ENCODE measurements at places on chromosomes 1 and 21. TPM values are rescaled to one million over a fixed set of nuclear protein-coding genes. Genes with fewer than 3 reads are reported as not detected.

DNA sequence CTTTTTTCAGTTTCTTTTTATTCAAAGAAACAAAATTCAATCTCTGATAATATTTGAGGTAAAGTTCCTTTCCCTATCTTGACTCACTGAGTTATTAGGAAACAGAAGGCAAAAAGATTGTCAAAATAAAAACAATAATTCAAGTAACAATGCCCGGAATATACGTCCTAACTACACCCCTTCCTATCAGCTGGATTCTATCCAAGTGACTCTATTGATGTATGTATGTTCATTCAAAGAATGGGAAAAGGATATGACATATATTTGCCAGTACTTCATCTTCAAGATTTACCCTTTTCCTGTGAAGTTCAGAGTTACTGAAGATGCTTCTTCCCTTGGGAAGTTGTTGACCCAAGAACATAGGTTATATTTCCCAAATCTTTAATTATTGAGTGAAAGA lies 13.7 kb downstream of the SPRTN start:
- no peak for DNase-seq
- H3K27ac ChIP-seq, result no peak overlapping the region
- peaks cover 4% of the 10 kb centered on the region for H3K4me1 ChIP-seq
- H3K4me3 ChIP-seq, result no peak overlapping the region
- H3K36me3 ChIP-seq, result peaks cover 24% of the 10 kb centered on the region
- H3K27me3 ChIP-seq, result no peaks in the 10 kb centered on the region

DNA sequence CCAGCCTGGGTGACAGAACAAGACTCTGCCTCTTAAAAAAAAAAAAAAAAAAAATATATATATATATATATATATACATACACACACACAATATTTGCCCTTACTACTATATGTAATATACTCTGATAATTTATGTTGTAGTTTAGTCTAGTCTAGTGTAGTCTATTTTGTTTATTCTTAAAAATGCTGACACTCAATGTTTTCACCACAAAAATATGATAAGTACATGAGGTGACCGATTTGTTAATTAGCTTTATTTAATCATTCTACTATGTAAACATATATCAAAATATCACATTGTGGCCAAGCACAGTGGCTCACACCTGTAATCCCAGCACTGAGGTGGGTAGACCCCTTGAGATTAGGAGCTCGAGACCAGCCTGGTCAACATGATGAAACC lies 19.8 kb upstream of the ZNF362 start:
- H3K4me1 ChIP-seq, result peaks cover 10% of the 10 kb centered on the region
- DNase-seq, result no peak
- no peak overlapping the region for H3K27ac ChIP-seq
- no peaks in the 10 kb centered on the region for H3K36me3 ChIP-seq
- no peak overlapping the region for H3K4me3 ChIP-seq

DNA sequence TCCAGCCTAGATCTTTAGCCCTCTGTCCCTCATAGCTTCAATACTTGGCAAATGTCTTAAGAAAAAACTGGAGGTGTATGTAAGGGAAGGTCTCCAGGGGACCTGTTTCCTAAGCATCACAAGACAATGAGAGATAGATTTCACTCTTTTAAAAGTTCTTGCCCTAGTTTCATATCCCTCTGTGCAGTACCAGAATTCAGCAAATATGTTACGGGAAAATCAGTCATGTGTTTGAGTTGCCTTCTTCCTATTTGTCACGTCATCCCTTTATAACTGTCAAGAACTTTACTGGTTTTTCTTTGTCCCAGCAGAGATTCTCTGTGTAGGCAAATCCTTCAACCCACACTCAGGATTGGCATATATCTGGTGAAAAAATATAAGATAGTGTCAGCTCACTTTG lies 32.3 kb downstream of the DNASE2B start:
- no peaks in the 10 kb centered on the region for H3K27me3 ChIP-seq
- H3K27ac ChIP-seq, result no peak overlapping the region
- H3K36me3 ChIP-seq, result no peaks in the 10 kb centered on the region
- H3K4me1 ChIP-seq, result peaks cover 4% of the 10 kb centered on the region

DNA sequence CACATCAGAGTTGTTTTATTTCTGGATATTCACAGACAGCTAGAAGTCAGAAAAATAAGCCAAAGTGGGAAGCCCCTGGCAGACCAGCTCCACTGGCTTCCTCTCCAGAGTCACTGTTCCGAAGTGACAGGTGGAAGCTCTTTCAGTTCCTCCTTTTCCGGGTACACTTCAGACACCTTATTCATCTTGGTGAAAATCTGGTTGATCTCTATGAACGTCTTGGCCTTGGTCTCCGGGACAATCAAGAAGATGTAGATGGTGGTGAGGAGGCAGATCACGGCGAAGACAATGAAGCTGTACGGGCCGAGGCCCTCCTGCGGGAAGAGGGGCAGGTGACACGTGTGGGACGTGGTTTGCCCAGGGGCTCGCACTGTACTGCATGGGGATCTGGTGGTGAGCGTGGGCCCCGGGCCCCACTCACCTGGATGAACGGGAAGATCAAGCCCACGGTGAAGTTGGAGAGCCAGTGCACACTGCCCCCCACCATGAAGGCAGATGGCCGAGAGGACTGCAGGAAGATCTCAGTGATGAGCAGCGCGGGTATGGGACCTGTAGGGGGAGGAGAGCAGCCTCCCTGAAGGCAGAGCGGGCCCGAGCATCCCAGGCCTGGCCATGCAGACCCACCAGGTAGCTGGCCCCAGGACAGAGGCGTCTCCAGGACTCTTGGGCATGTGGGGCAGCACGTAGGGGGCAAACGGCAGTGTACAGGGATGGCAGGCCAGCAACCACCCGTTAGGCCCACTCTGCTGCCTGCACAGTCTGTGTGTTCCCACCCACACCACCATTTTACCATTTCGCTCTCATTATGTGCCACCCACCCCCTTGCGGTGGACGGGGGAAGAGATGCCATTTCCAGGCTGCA lies 11.5 kb upstream of the SLC2A7 start:
- peaks cover 4% of the 10 kb centered on the region for H3K36me3 ChIP-seq
- H3K27ac ChIP-seq, result no peak overlapping the region
- no peak for DNase-seq
- H3K4me1 ChIP-seq, result no peaks in the 10 kb centered on the region

GRCh38 chr1:67713057-67713846 lies 28.3 kb downstream of the GADD45A start:
- no peak overlapping the region for H3K4me3 ChIP-seq
- peak; percentile 27 for DNase-seq
- peaks cover 4% of the 10 kb centered on the region for H3K36me3 ChIP-seq
- no peaks in the 10 kb centered on the region for H3K27me3 ChIP-seq
- peaks cover 40% of the 10 kb centered on the region for H3K4me1 ChIP-seq

KRTAP10-2 gene
- not detected for total RNA-seq

DNA sequence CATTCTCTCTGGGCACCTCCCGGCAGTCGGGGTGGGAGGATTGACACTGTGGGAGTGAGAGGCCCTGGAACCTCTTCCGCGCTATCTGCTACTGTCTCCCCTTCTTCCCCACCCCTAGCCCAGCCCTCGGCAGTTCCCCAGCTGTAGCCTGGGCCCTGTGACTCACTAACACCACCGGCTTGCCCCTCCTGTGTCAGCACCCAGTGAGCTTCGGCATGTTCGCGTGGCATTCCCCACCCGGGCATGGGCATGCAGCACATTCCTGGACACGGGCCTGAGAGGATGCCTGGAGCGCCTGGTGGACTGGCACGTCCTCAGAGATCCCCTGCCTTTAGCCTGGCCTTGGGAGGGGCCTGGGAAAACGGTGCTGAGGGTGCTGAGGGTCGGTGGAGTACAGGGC lies 1.3 kb downstream of the CDK18 start:
- H3K4me1 ChIP-seq, result peaks cover 18% of the 10 kb centered on the region
- H3K27ac ChIP-seq, result no peak overlapping the region
- H3K4me3 ChIP-seq, result no peak overlapping the region
- H3K36me3 ChIP-seq, result no peaks in the 10 kb centered on the region
- H3K27me3 ChIP-seq, result peaks cover 28% of the 10 kb centered on the region

PLOD1 gene
- 204 TPM for total RNA-seq

FAM72C gene
- total RNA-seq, result 0.27 TPM

DNA sequence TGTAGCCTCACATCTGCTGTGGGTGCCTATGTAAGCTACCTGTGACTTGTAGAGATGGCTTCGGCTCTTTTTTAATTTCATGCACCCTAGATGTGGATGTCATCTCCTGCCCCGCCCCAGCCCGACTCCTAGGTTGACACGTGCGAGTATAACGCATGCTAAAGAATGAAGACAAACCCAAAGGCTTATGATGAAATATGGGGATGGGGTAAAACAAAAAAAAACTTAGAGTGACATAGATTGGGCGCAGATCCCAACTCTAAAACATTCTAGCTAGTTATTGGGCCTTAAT lies 613 bp upstream of the ERO1B start:
- no peaks in the 10 kb centered on the region for H3K36me3 ChIP-seq
- peaks cover 10% of the 10 kb centered on the region for H3K4me1 ChIP-seq
- peak overlapping the region; percentile 84 for H3K4me3 ChIP-seq
- H3K27ac ChIP-seq, result no peak overlapping the region

ADORA3 gene
- not detected for total RNA-seq

- peak overlapping the region; percentile 100 for H3K27ac ChIP-seq
- peaks cover 22% of the 10 kb centered on the region for H3K4me1 ChIP-seq
- no peak for DNase-seq
- H3K36me3 ChIP-seq, result no peaks in the 10 kb centered on the region
Observed at GRCh38 chr1:21781815-21782348, 1.1 kb downstream of the USP48 start.

GRCh38 chr1:70907563-70908310 lies 139.9 kb downstream of the PTGER3 start:
- no peak overlapping the region for H3K4me3 ChIP-seq
- H3K4me1 ChIP-seq, result no peaks in the 10 kb centered on the region
- no peaks in the 10 kb centered on the region for H3K36me3 ChIP-seq
- no peaks in the 10 kb centered on the region for H3K27me3 ChIP-seq
- H3K27ac ChIP-seq, result no peak overlapping the region

DNA sequence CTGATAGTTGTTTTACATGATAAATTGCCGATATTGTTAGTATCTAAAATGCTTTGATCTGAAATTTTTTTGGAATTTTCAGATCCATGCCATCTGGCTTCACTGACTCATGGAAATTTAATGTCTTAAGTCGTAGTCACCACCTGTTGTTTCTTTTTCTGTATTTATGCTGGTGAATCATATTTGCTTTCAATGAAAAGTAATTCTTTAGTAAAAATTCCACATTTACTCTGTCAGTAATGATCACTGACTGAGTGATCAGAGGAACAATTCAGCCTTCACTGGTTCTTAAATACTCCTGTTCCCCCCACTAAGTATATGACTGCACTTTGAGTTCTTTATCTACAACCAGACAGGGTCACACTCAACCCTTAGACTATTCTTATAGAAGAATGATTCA lies 185.6 kb upstream of the NRIP1 start:
- H3K4me3 ChIP-seq, result no peak overlapping the region
- no peaks in the 10 kb centered on the region for H3K27me3 ChIP-seq
- DNase-seq, result no peak
- H3K4me1 ChIP-seq, result peaks cover 44% of the 10 kb centered on the region

DNA sequence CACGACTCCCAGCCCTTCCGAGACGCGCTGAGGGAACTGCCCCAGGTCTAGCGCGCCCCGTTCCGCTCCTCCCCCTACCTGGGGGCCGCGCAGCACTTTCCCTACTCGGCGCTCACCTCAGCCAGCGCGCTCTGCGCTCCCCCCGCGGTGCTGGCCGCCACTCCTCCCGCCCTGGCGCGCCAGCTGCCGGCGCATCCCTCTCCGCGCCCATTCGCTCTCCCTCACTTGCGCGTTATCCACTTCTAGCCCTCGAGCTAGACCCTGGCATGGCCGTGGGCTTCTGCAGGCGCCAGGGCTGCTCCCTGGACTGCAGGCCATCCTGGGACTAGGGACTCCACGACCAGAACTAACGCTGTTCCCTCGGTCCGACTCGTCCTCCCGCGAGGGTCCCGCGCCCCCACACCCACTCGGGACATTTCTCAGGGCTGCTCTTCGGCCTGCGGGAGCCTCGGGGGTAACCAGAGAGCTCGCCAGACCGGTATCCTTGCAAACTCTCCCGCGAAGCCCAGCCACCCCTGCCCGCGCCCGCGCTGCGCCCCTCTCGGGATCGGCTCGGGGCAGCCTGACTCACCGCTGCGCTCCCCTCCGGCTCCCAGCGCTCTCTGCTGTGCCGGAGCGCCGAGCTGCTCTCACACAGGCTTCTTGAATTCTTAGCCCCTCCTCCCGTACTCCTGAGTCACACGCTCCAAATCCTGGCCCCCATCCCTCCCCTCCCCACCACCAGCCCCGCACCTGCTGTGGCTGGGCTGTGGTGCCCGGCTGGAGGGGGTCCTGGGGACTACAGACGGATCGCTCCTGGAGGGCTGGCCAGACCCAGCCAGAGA lies at the start of gene NGF:
TSS of gene NGF (minus strand) at position 617 of the 824 bp plus-strand sequence. CDS start 51,454 bp downstream, outside the sequence.
- no peaks in the 10 kb centered on the region for H3K36me3 ChIP-seq
- H3K27ac ChIP-seq, result peak within 1 kb of the TSS; percentile 85
- H3K27me3 ChIP-seq, result no peaks in the 10 kb centered on the region
- peaks cover 60% of the 10 kb centered on the region for H3K4me1 ChIP-seq
- DNase-seq, result peak; percentile 85
- peak within 1 kb of the TSS; percentile 92 for H3K4me3 ChIP-seq

- no peak overlapping the region for H3K27ac ChIP-seq
- no peak overlapping the region for H3K4me3 ChIP-seq
- peaks cover 7% of the 10 kb centered on the region for H3K4me1 ChIP-seq
- H3K27me3 ChIP-seq, result no peaks in the 10 kb centered on the region
- no peaks in the 10 kb centered on the region for H3K36me3 ChIP-seq
Observed at GRCh38 chr1:198942466-198942865, 303.6 kb downstream of the PTPRC start.

TNFSF4 gene
- total RNA-seq, result 0.57 TPM

STUM gene
- total RNA-seq, result 0.35 TPM

SLC5A3 gene
- 68.2 TPM for total RNA-seq

DNA sequence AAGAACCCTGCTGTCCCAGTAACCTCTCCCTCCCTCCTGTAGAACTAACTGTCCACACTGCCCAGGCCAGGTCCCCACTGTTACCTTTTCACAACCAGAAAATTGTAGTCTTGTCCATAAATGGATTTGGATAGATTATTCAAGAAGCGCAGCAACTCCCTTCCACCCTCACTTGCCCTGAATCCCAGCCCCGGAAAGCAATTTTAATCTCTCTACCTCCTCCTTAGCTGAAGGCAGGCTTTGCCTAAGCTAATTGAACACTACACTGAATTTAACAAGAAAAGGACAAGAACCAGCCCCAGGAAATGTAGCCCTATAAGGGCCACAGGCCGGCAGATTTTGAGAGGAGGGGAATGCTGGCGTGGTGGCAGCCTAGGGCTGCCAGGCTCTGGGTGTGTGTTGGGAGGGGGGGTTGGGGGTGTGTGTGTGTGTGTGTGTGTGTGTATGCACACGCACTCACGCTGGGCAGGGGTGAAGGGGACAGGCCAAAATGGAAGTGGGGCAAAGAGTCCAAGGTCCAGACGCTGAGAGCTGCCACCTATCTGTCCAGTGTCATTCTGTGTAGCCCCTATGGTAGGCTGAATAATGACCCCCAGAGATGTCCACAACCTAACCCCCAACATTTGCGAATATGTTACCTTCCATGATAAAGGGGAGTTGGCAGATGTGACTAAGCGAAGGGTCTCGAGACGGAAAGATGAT lies 10.8 kb upstream of the IFNGR2 start:
- no peaks in the 10 kb centered on the region for H3K27me3 ChIP-seq
- no peak overlapping the region for H3K4me3 ChIP-seq
- peaks cover 21% of the 10 kb centered on the region for H3K4me1 ChIP-seq
- DNase-seq, result no peak
- H3K36me3 ChIP-seq, result no peaks in the 10 kb centered on the region
